ENCODE measurements at places on chromosomes 1 and 21.
A peak's percentile ranks its signal among the peaks of the same experiment; 100 is the strongest.

- DNase-seq: peak; percentile 48
Measured at GRCh38 chr1:227058321-227058751, 118.2 kb downstream of the COQ8A start.

- DNase-seq: no peak
Measured at GRCh38 chr1:28887835-28888682, 26.3 kb upstream of the EPB41 start.

GRCh38 chr1:196459383-196459782, 148.9 kb downstream of the KCNT2 start:
- no peak for DNase-seq

DNA sequence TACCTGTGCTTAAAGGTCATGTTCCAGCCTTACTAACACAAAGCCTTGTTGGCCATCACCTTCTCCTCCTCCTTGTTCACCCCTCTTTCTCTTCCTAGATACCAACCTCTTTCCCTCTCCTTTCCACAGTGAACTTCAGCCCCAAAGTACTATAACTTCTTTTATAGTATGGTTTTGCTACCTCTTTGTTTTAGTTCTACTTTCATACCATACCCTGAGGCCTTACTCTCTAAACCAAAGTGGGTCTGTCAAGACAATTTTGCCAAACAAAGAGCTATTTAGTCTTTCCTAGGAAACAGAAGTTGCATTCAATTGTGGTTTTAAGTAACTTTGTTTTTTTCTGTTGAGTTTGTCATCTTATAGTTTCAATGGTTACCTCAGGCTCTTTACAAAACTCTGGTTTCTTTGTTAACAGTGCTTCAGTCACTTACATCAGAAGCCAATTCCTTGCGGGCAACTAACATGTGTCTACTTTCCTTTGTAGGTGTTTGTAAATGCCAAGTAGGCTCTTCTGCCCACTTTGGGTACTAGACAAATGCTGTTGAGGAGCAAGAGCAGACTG, 623.9 kb upstream of the PKN2 start:
- no peak for DNase-seq

- DNase-seq: peak; percentile 19
Measured at GRCh38 chr1:212656730-212657129, 42.9 kb downstream of the BATF3 start.

- no peak for DNase-seq
Measured at GRCh38 chr1:96016219-96016618, 705.4 kb upstream of the PTBP2 start.

DNA sequence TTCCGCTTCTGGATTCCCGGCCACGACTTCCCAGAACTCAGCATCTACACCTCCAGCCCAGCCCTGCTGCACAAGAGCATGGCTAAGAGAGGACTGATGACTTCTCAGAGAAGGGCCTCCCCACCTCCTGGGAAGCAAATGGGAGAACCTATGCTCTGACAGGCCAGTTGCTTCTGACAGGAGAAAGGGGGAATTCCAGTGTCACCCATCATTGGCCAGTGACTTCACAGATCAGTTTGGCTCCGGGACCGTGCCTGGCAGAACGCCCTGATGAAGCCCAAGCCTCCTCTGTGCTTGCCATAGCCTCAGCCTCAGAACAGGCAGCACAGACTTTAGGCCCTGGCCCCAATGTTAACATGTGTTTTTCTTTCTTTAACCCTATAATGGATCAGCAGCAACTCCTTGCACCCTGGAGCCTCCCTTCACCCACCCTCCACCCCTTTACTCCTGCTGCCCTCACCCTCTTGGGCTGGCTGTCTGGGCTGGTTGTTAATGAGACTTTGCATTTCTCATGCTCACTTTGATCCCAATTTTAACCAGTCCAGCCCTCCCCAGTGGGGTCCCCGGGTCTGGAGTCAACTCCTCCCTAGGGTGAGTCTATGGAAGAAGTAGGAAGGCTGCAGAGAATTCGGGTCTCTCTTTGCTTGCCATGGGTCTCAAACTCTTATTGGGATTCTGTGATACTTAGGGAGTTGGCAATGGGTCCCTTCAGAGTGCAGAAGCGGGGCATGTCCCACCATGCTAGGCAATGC, 42.7 kb upstream of the SLC30A1 start:
- peak; percentile 86 for DNase-seq

DNA sequence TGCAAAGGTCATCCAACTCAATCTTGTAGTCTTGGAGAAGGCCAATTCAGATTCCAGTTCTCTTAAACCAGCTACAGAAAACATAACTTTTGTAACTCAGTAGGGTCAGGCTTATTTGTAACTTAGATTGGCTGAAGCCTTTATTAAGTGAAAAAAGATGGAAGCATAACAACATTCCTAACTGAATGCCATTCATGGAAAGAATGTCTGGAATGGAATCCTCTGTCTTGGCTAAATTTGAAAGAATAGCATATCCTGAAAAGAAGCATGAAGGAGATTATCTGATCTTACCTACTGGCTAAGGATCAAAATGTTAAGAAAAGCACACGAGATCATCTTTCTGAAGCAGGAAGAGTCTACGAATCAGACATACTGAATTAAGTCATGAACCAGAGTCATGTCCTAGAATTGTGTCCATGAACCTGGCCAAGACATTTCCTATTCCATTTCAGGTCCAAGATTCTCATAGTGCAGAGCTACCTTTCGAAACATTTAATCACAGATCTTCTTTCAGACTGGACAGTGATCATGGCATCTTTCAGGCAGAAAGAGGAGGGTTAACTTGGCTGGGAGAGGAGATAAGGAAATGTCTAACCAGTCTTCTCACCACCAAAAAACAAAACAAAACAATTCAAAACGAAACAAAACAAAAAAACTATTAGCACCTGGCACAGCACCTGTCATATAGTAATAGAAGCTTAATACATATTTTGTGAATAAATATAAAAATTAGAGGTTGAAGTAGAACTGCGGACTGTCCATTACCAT, 75.6 kb downstream of the XCL2 start:
- DNase-seq: peak; percentile 68

DNA sequence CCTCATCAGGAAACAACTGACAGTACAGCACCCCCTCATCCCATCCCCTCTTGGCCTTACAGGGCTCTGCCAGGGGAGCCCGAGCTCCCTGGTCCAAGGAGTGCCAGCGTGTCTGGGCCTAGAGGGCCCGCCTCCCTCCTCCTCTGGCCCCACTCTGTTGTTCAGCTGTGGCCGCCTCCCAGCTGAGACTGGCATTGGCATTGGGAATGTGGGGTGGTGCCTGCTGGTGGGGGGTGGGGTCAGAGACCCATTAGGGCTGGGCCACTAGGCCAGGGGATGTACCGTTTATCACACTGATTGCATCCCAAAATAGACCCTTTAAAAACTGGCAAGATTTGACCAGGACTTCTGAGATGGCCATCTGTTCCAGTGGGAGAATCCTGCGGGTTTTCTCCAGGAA, 1.4 kb downstream of the LDLRAP1 start:
- DNase-seq: peak; percentile 21

DNA sequence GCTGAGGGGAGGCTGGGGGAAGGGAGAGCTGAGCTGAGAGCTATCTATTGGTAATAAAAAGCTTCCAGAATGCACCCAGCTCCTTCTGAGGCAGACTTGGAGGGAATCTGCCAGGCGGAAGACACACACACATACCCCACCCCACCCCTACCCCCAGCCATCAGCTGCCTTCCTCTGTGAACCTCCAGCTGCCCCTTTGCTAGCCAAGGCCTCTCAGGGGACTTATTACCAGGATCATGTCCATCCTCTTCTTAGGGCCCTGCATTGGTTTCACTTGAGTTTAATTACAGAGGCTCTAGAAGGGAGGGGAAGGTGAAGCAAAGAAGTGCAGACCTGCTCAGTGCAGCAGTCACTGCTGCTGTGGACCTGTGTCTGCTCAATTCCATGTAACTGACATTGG, 156.4 kb downstream of the OMA1 start:
- no peak for DNase-seq

GRCh38 chr21:45067462-45068285, 6.7 kb upstream of the ADARB1 start:
- DNase-seq: no peak

DNA sequence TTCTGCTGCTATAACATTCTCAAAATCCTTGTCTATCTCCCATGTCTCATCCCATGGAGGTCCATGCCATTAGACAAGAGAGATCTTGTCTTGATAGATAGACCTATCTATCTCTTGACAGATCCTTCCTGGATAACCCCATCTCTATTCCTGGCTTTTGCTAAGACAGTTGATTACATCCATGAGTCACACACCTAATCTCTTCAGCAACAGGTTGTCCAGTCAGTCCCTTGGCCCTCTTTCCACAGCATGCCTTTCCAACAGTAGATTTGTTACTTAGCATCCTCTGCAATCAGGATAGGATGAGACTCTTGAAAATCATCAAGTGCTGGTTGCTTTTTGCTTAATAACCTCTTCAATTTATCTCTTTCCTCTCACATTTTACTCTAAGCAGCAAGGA, 46.6 kb downstream of the TRMT1L start:
- peak; percentile 6 for DNase-seq

DNA sequence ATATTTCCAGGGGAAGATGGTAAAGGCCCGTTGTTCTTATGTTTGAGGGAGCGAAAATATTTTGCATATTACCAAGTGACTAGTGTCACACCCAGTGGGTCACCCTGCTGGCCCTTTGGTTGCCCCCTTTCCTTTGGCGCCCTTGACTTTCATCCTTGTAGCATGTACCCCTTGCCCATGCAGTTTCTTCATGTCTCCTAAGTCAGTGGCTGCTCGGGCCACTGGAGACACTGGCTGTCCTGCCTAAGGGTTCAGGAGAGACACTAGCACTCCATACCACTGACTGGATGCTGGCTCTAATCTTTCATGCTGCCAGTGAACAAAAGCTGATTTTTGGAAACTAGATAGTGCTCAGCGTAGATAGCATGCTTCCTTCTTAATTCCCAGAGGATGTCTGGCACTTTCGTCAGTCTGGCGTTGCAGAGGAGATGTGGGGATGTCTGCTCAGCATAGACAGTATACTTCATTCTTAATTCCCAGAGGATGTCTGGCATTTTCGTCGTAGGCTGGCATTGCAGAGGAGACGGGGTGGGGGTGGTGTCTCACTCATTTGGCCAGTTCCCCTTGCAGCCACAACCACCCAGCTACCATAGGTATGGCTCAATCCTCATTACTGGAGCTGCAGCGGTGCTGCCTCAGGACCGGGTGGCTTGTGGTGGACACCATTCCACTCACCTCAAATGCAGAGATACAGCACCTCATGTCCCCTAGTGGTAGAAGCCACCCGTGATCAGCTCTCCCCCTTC, 770.9 kb upstream of the TPTE start:
- no peak for DNase-seq

- no peak for DNase-seq
Measured at GRCh38 chr1:3905953-3906671, 6.0 kb upstream of the C1orf174 start.

DNA sequence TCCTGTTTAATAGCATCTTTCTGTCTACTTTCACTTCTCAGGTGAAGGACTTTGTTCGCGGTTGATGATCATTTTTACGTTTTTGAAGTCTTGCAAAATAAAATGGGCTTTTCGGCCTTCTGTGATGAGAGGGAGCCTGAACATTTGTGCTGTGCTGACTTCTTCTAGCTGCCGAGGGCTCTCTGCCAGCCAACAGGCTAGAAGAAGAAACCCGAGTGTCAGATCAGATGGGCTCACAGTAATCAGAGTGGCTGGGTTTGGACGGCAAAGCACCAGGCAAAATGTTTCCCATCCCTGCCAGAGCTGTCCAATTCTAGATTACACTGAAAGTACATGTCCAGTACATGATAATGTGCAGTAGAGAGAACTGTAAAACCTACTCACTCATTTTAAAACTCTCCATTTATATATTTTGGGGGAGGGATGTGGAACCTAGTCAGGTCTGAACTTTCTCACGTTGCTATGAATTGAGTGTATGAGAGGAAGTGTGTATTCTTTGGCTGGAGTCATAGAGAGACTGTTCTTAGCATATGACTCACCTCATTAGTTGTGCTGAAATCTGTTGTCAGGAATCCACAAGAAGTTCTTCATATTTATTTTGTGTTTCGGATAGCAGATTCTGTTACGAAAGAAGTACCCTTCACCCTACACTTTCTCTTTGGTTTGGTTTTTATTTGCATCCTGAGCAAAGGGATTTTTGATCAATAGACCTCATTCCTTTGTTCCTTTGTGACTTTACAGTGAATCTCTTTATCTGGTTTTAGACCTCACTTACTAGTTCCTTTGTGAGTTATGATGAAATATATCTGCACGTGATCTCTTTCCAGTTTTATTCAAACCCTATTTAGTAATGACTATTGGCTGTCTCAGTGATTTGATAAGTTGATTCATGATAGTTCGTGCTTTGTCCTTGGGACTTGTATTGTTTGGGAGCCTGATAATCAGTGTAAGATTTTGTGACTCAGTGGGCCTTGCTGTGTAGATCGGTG, 4.8 kb downstream of the ATP1A1 start:
- peak; percentile 85 for DNase-seq
